H7 (cell line): ENCODE measurements at places on chromosomes 12 and 14. TPM values are rescaled to one million over a fixed set of nuclear protein-coding genes. Genes with fewer than 3 reads are reported as not detected.

The PROX2 gene
- total RNA-seq = not detected in 2 replicates

The HHIPL1 gene
- 2.2 and 3.4 TPM in 2 replicates for total RNA-seq

The SPIC gene
- not detected in 2 replicates for total RNA-seq

The CFAP251 gene
- total RNA-seq = 0.15 and 0.24 TPM in 2 replicates

The ACOT6 gene
- total RNA-seq = not detected in 2 replicates

The ARPC3 gene
- 237 and 256 TPM in 2 replicates for total RNA-seq

The DENR gene
- 55.0 and 61.7 TPM in 2 replicates for total RNA-seq

The SIX6 gene
- total RNA-seq = 0.04 and 0.07 TPM in 2 replicates

The IL23A gene
- total RNA-seq = 4.0 and 7.6 TPM in 2 replicates

The NTF3 gene
- 0.90 and 0.92 TPM in 2 replicates for total RNA-seq

The TMED10 gene
- total RNA-seq = 151 and 240 TPM in 2 replicates

The BEGAIN gene
- total RNA-seq = 1.3 and 3.3 TPM in 2 replicates

The GALNT9 gene
- total RNA-seq = 0.44 and 0.45 TPM in 2 replicates
